ENCODE measurements at places on chromosomes 4 and X.

DNA sequence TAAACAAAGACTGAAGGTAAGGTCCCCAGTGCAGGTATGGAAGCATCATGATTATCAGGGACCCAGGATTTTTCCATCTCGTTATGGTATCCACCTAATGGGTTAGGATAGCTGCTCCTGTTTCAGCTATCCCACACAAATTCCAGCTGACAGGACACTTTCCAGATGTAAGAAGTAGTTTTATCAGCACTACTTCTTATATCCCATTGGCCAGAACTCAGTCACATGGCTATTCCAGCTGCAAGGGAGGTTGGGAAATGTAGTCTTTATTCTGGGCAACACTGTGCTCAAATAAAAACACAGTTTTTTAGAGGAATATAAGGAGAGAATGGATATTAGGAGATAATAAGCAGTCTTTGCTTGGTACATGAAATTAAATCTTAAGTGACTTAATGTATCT lies 96.7 kb downstream of the SRPX start:
- DNase-seq = no peak

- DNase-seq = no peak
Measured at GRCh38 chr4:81096566-81096965, 66.1 kb downstream of the BMP3 start.

DNA sequence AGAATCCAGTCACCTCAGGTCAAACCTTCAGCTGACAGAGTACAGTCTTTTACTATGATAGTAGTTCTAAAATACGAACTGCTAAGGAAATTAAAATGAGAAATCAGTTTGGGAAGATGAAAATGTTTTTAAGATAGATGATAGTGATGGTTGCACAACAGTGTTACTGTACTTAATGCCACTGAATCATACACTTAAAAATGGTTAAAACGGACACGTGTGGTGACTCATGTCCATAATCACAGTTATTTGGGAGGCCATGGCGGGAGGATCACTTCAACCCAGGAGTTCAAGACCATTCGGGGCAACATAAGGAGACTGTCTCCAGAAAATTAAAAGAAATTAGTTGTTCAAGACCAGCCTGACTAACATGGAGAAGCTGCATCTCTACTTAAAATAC lies 41.4 kb downstream of the ABHD18 start:
- no peak for DNase-seq

DNA sequence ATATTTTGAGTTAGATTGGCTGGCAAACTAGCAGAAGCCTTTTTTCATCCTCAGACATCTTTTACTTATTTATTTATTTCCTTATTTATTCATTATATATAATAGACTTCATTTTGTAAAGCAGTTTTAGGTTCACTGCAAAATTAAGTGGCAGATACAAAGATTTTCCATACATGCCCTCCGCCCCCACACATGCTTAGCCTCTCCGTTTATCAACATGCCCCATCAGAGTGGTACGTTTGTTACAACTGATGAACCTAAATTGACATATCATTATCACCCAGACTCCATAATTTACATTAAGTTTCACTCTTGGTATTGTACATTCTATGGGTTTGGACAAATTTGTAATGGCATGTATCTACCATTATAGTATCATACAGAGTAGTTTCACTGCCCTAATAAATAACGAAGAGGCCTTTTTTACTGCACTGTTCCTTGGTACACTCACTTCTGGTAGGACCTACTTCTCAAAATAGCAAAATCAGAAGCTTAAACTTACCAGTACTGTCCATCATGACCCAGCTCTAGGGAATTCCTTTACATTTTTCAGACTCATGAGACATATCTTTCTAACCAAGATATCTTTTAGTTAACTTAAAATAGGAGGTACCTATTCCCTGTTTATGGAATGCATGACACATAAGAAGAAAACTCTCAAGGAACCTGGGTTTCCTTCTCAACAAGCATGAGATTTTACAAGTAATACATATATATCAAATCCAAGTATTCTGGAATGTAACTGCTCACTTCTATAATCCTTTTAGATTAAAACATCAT lies 4.8 kb upstream of the TMPRSS11B start:
- no peak for DNase-seq

- no peak for DNase-seq
Measured at GRCh38 chr4:39331191-39331590, 35.0 kb downstream of the RFC1 start.

- no peak for DNase-seq
Measured at GRCh38 chrX:6695717-6696116, 160.8 kb upstream of the VCX3A start.

GRCh38 chr4:78778530-78778929 lies 2.4 kb downstream of the BMP2K start:
- no peak for DNase-seq

DNA sequence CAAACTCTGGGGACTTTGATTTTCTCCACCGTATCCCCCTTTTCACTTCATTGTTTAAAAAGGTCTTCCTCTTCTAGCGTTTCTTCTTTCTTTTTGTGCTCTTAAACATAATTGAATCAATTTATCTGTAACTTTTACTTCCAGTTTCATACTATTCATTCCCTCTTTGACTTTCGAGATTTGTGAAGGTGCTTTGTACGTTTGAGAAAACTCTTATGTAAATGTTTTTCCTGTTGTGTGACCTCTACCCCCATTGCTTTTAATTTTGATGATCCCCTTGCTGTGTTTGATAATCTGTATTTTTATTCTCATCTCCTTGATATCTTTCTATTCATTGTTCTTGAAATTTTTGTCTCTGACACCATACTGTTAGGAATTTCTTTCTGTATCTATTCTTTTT lies 4.8 kb downstream of the USP38 start:
- no peak for DNase-seq

DNA sequence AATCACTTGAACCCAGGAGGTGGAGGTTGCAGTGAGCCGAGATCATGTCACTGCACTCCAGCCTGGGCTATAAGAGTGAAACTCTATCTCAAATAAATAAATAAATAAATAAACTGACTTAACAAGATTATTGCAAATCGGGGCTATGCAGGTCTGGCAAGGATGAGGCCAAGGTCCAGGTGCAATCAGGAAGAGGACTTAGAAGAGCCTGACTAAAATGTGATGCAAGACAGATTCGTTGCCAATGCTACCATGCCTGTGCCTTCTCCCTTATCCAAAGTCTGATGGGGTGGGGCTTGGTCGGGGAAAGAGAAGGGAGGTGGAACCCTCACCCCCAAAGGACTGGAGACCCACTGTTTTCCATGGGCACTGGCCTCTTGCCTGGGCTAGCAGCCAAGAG lies 14.7 kb downstream of the ZCCHC13 start:
- no peak for DNase-seq
